Right forelimb (tissue), 1 donor: ENCODE measurements at places on chromosomes 1 and 21.
A peak's percentile ranks its signal among the peaks of the same experiment; 100 is the strongest.

- DNase-seq = peak; percentile 89
Observed at GRCh38 chr1:64744492-64745180, at the start of gene RAVER2. TSS of gene RAVER2 (plus strand) at chr1:64745075. CDS start at chr1:64745173, 98 bp downstream.

DNA sequence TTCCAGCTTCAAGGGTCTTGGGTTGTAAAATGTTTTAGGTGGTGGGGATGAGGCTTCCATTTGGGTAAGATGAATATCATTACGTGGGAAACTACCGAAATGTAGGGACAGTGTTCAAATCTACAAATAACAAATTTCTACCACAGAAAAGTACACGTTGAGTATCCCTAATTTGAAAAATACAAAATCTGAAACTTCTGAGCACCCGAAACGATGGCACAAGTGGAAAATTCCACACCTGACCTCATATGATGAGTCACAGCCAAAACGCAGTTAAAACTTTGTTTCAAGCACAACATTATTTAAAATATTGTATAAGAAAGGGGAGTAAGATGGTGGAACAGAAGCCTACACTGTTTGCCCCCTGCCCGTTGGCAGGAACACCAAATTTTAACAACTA lies 8.8 kb upstream of the HENMT1 start:
- DNase-seq = no peak

- no peak for DNase-seq
Observed at GRCh38 chr1:9374748-9375341, 82.2 kb downstream of the SPSB1 start.

DNA sequence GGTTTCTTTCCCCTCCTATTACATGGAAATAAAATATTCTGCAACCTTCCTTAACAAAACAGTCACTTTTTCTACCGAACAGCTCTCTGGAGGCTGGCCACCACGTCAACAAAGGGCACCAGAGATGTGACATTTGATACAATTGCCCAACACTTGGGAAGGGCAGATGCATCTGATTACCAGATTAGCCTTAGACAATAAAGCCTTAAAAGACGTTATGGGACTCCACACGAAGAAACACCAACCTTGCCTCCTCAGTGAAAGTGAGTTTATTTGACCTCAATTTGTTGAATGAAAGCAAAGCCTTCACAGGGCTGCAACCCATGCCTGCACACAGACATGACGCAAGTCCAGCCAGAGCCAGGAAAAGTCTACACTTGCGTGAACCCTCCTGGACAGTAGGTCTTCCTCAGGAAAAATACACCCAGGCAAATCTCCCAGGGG lies 136.1 kb downstream of the TGFBR3 start:
- DNase-seq = no peak

DNA sequence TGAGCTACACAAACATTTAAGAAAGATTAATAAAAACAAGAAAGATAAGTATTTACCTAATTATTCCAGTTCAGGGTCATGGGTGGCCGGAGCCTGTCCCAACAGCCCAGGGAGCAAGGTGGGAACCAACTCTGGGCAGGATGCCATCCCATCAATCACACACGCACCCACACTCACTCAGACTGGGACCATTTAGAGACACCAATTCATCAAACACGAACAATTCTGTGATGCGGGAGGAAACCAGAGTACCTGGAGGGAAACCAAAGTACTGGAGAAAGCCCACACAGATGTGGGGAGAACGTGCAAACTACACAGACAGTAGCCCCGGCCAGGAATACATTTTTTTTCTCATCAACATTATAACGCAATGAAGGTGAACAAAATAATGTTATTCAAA lies 16.2 kb downstream of the WASF2 start:
- no peak for DNase-seq

GRCh38 chr1:237962985-237963384 lies 72.3 kb upstream of the ZP4 start:
- no peak for DNase-seq

DNA sequence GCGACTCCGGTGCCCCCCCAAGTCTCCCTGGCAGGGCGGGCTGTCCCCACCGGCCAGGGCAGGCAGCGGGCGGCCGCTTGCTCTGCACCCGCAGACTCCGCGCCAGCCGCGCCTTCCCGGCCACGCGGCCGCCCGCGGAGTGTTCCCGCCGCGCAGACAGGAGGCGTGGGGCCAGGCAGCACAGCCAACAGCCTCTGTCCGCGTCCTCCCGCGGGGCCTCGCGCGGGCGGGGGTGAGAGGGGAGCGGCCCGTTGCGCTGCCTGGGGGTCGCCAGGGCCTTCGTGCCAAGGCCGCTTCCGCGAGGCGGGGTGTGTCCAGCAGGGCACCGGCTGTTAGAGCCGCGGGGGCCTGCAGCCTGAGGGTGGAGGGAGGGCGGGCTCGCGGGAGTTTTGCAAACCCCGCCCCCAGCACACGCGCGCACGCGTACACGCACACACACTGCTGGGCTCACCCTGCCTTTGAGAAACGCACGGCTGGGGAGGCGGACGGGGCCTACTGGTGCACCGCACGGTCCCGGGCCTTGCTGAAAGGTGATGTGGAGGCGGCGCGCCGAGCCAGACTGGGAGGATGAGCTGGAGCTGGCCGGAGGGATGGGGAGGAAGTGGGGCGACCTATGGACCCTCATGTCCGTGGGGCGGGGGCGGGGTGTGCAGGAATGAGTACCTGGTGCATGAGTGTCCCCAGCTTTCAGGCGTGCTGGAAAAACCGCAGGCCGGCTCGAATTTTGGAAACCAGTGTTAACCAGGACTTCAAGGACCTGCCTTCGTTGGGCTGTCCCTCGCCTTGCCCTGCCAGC lies 41.5 kb downstream of the KIAA1614 start:
- peak; percentile 85 for DNase-seq

DNA sequence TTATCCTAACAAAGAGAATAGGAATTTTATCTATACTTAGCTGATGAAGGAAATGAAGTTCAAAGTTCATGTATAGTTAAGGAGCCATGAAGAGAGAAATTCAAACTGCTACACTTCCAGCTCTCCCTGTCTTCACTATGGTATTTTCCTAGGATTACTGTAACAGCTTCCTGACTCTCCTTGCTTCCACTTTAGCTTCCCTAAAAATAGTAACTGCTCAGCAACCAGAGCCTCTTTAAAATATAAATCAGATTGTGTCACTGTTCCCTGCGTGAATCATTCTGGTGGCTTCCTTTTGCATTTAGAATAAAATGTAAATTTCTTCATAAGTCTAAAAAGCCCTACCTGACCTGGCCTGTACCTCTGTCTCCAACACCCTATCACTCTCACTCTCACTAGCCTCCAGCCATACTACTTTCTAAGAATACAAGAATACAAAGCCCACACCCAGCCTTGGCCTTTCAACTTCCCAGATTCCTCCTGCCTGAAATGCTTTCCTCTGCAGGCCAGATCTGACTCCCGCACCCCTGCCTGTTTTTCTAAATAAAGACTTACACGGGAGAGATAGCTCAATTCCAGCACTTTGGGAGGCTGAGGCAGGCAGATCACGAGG lies 30.5 kb downstream of the OR10J1 start:
- no peak for DNase-seq

GRCh38 chr21:45543710-45544448 lies 1.6 kb upstream of the SLC19A1 start:
- peak; percentile 44 for DNase-seq

- DNase-seq = no peak
Observed at GRCh38 chr1:22913421-22914141, 59.1 kb downstream of the LACTBL1 start.

GRCh38 chr1:225347123-225347683 lies 80.6 kb downstream of the LBR start:
- no peak for DNase-seq

DNA sequence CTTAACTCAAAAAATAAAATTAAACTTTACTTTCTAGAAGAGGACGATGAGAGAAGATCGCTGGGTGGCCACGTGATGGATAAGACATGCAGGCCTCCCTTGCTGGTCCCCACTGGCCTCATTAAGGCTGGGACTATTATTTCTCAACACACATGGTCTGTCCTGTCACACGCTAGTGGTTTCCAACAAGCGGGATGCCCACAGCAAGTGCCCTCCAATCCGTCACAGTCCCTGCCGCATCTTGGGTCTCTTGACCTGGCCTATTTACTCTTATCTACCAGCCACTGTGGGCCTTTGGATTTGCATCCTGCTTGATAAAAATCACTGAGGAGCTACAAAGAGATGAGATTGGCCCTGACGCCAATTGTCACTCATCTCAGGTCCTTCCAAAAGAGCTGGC lies 30.0 kb downstream of the CAPZB start:
- no peak for DNase-seq

DNA sequence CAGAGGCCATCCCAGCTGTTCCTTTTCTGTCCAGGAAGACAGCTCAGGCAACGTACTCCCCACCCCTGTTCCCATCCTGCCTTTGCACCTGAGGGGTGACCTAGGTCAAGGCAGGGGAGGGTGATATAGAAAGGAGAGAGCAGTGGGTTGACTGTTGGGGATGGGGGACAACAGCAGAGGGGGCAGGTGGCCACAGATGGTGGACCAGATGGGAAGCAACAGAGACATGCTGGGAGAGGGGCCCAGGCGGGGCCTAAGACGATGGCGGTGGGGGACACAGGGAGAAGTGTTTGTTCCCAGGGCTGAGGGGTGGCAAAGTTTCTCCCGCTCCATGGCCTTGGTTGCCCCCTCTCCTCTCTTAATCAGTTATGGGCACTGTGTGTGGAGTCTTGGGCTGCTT lies 6.3 kb downstream of the CELSR2 start:
- DNase-seq = no peak

DNA sequence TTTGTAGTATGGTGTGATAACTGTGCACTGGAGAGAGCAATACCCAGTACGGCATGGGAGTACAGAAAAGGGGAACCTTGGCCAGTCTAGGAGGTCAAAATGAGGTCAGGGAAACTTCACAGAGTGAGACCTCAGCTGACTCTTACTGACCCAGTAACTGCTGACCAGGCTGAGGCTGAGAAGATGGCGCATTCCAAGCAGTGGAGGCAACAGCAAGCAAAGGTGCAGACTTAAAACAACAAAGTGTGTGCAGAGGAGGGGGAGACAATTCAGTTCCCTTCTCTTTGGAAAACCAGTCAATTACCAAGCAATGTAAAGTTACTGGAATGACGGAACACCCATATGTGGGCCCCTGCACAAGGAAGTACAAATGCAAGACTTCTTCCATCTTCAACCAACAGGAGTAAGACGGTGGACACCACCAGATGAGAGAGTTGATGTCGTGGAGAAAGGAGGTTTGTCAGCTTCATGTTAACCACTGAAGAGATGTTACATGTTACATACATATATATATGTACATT lies 54.6 kb upstream of the PRDX6 start:
- no peak for DNase-seq

GRCh38 chr1:8641377-8641997 lies 176.0 kb downstream of the RERE start:
- no peak for DNase-seq

- DNase-seq = peak; percentile 68
Observed at GRCh38 chr21:45161038-45161945, 86.9 kb downstream of the ADARB1 start.

GRCh38 chr1:155893389-155894142 lies 17.6 kb downstream of the RIT1 start:
- no peak for DNase-seq

GRCh38 chr1:99496067-99496466 lies 149.8 kb upstream of the PALMD start:
- no peak for DNase-seq

- DNase-seq = no peak
Observed at GRCh38 chr1:196399713-196400112, 208.5 kb downstream of the KCNT2 start.

- no peak for DNase-seq
Observed at GRCh38 chr21:41163091-41163490, 4.9 kb upstream of the BACE2 start.

DNA sequence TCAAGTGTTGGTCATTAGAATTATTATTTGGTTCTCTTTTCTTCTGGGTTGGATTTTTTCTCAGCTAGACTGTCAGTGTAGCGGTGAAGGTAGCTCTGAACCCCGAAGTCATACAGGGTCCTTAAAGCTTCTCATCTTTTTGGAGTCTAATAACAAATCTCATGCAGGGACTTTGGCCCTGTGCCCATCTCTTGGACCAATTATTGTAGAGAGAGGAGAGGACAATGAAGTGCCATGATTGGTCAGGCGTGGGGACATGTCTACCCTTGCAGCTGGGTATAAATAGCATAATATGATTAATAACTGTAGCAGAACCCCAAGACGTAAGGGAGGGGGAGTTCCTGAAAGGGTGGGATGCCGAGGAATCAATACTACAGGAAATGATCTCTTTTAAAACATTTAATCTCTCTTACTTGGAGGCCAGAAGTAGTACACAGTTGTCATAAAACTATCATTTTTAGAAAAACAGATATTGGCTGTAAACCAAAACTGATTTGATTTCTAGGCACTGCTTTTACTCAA lies 8.8 kb downstream of the MAGI3 start:
- DNase-seq = no peak

GRCh38 chr1:163427279-163427678 lies 105.5 kb downstream of the NUF2 start:
- no peak for DNase-seq

DNA sequence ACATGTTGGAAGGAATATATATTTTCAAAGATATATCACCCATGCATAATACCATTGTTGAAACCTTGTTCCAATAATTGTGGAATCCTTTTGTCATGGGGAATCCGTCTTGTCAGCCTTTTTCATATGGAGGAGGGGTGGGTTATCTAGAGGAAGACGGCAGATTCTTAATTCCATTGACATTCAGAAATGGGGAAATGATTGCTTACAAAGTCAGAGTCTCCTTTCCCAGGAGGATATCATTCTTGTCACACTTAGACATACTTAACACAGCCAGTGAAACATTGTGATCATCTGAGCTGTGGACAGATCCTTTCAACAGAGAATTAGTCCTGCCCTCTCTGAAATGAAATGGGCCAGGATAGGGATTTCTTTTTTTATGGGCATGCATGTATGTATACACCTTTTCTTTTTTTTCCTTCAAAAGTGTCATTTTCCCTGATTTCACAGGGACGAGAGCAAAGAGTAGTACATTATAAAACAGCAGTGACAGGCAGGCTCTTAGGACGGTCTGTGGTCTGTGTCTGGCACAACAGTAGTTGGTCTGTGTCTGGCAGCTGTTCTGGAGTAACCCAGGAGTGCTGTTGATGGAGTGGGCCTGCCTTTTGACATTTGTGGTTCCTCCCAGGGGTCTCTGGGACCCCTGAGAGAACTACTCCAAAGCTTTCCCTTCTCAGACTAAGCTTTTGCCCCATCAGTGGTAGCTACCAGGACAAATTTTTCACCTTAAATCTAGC lies 50.1 kb downstream of the VPS13D start:
- no peak for DNase-seq
